ENCODE measurements at places on chromosomes 3 and 15. TPM values are rescaled to one million over a fixed set of nuclear protein-coding genes. Genes with fewer than 3 reads are reported as not detected.

The LTK gene
- total RNA-seq, result 2.3 TPM

The POPDC2 gene
- total RNA-seq, result 2.4 TPM

The MESP1 gene
- total RNA-seq, result 1.2 TPM

The MYRIP gene
- total RNA-seq, result 8.6 TPM

The PARP15 gene
- total RNA-seq, result 0.82 TPM

The PP2D1 gene
- not detected for total RNA-seq

The CSK gene
- total RNA-seq, result 39.9 TPM

The LINGO1 gene
- total RNA-seq, result 35.2 TPM

The IGF1R gene
- total RNA-seq, result 201 TPM

The ZNF620 gene
- total RNA-seq, result 15.3 TPM

The GOLGA6D gene
- not detected for total RNA-seq

The FAM81A gene
- 4.2 TPM for total RNA-seq
